ENCODE measurements at places on chromosomes 2 and 18.

DNA sequence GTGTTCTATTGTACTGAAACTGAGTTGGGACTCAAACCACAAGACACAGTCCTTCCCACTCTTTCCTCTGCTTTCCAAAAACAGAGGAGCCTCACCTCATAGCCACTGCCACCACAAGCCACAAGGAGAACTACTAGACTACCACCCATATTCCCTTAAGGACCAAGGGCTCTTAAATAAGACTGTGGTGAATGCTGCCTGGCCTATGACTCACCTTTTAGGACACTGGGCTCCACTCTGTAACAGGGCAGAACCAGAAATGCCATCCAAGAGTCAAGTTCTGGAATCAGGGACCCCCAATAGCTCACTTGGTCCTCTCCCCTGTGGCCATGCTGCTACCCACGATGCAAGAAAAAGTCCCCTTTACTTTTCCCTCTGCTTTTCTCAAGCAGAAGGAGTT, 851.4 kb downstream of the BCL11A start:
- DNase-seq = no peak

GRCh38 chr2:19623488-19623887, 265.1 kb upstream of the OSR1 start:
- no peak for DNase-seq

GRCh38 chr2:37770797-37771196, 99.4 kb upstream of the CDC42EP3 start:
- DNase-seq = no peak

DNA sequence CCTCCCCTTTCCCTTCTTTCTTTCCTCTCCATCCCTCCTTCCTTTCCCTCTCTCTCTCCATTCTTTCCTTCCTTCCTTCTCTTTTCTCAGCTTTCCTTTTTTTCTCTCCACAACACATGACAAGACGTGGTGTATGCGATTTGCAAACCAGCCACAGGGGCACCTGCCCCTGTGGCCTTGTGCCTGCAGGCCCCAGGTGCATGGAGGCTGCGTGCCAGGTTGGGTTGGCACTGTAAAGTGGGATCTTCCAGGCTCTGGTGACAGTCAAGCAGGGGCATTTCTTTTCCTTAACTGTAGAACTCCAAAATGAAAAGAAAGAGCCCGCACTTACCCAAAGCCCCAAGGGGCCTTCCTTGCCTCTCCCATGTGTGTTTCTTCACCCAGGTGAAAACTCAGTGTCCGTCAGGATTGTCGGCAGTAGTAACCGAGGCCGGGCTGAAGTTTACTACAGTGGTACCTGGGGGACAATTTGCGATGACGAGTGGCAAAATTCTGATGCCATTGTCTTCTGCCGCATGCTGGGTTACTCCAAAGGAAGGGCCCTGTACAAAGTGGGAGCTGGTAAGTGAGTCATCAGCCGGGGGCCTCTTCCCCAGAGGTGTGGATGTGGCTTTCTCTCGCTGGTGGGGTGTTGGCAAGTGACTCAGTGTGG, 50.9 kb downstream of the MARCO start:
- no peak for DNase-seq

DNA sequence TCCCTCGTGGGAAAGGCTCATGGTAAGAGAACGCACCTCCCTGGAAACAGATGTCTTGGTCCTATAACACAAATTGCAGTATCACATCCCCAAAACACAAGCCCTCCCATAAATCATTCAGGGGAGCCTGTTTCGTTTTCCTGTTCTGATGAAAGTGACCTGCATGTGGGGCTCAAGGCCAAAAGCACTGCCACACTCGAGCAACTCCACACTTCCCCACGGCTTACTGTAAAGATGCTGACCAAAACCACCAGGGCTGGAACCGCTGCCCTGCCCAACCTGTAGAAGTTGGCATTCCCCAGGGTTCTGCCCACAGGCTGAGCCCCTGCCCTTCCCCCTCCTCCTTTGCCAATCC, 139.7 kb downstream of the BCL11A start:
- no peak for DNase-seq

DNA sequence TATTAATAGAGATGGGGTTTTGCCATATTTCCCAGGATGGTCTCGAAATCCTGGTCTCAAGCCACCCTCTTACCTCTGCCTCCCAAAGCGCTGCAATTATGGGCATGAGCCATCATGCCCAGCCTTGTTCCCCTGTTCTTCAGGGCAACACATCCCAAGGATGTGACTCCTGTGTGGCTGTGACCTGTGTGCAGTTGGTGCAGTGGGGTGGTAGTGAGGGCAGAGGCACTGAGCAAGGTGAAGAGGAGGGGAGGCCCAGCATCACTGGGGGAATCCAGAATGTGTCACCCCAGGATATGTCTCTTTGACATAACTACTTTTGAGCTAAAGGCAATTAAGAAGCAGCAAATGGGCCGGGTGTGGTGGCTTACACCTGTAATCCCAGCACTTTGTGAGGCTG, 23.4 kb downstream of the CENPA start:
- no peak for DNase-seq

DNA sequence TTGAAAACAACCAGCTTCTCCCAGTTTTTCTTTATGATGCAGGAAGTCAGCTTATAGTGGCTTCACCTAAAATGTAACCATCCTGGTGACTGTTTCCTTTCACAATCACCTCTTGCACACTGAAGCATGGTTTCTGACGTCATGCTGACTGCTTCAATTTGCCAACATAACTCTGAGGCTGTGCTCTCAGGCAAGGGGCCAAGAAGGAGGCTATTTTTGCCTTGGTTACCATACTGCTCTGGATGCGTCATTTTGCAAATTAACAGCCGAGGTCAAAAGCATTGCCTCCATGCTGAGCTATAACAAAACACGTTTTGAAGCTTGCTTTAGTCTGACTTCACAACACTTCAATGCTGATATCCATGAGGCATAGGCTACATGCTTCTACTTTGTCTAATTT, 397.8 kb downstream of the METTL4 start:
- DNase-seq = no peak

DNA sequence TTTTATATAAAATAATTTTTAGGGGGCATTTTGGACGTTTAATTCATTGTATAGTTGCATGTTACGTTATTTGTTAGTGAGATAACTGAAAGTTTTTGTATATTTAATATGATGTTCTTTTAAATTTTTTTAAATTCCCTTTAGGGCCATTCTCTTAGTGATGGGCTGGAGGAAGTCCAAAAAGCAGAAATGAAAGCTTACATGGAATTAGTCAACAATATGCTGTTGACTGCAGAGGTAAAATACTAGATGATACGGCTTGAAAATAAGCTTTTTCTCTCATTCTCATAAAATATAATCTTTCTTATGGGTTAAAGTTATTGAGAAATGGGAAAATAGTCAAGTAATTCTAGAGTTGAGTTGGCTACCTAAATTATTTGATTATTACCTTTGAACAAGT, 58.9 kb downstream of the MTX2 start:
- DNase-seq = no peak

DNA sequence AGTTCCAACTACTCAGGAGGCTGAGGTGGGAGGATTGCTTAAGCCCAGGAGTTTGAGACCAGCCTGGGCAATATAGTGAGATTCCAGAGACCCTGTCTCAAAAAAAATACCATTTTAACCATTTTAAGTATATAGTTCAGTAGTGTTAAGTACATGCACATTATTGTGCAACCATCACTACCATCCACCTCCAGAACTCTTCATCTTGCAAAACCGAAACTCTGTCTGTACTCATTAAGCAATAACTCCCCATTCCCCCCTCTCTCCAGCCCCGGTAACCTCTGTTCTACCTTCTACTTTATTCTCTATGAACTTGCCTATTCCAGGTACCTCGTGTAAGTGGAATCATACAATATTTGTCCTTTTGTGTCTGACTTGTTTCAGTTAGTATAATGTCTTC, 86.4 kb downstream of the GFPT1 start:
- no peak for DNase-seq

Data from HCT116 (cell line).